ENCODE measurements at places on chromosomes 2 and 18.

- no peak for DNase-seq
Measured at GRCh38 chr18:52933356-52933755, 593.4 kb downstream of the DCC start.

DNA sequence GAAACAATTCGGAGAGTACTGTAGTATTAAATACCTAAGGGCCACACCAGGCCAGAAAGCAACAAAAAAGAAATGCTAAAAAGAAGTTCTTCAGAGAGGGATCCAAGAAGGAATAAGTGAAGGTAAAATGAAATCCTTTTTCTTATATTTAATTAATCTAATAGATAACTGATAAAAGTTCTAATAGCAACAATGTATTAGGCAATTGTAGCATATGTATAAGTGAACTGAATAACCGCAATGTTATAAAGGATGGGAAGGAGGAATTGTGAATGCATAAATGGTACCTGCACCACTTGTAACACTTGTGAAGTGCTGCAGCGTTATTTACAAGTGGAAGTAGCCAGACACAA lies 21.8 kb downstream of the TMSB10 start:
- no peak for DNase-seq

GRCh38 chr18:54613174-54613573 lies 22.1 kb downstream of the DYNAP start:
- DNase-seq: no peak

DNA sequence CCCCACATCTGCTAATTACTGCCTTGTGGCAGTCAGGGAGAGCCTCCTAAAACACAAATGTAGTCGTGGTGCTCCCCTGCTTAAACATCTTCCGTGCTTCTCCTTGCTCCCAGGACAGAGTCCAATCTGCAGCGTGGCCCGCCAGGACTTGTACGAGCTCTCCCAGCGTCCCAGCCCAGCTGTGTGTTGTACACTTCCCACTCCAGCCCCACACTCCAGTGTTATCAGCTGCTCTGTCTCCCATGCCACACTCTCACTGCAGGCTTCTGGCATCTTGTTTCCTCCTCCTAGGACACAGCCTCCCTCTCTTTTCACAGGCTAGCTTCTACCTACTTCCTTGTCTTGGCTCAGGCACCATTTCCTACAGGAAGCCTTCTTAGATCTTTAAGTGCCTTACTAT lies 199.4 kb downstream of the ALPK2 start:
- DNase-seq: no peak

DNA sequence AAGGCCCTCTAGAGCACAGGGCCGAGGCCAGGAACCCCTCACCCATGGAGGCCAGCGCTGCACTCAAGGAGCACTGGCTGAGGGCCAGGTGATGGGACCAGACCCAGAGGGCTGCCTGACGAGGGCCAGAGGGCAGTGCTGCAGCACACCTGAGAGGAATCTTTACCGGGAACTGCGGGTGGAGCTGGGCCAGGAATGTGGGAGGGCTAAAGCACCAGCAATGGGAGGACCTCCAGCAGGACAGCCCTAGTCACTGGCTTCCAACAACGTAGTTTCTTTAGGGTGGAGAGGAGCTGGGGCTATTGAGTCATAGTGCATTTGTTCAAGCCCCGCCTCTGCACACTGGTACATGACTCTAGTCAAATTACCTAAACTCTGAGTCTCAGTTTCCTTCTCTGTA lies 143.4 kb downstream of the TMEM17 start:
- DNase-seq: no peak

- DNase-seq: no peak
Measured at GRCh38 chr2:177261116-177262060, 3.1 kb downstream of the NFE2L2 start.

GRCh38 chr2:60512641-60513040 lies 40.8 kb downstream of the BCL11A start:
- no peak for DNase-seq

- no peak for DNase-seq
Measured at GRCh38 chr18:66682855-66683322, 79.0 kb upstream of the CDH19 start.

DNA sequence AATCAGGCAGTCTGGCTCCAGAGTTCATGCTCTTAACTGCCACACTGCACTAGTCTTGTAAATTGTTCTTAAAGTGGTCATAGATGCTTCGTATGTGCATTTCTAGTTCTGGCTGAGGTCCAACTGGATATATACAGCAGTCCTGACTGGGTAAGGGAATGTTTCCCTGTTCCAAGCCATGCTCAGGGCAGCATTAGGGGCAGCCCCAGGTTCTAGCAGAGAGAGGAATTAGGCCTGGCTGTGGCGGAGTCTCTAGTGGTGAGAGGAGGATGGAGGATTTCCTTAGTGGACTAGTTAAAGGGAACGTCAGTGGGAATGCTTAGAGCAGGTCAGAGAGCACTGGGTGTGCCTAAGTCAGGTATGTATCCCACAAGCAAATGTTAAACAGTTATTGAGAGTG lies 28.0 kb downstream of the UBE2E3 start:
- no peak for DNase-seq

DNA sequence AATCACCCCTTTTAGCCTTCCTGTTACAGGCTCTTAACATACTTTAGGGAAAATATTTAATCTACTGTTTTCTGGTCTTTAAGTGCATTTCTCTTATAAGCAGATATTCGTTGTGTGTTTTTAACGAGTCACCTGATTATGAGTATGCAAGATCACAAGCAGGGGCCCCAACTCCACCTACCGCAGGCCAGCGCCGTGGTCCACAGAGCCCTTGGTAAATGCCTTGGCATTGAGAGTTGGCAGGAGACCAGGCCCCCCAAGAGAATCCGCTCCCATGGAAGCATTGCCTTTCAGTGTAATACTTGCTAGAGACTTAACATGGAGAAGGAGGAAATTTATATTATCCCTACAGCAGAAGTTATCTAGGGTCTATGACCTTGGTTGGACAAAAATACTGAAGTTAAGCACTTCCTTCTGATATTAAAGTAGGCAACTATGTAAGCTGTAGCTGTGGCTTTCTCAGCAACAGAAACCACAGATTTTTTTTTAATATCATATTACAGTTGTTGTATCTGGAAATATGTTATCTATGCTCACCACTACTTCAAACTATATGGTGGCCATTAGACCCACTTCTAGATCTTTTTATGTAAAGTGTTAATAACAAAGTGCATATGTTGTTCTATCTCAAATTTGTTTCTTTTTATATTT lies 241.8 kb upstream of the MGAT5 start:
- DNase-seq: no peak

DNA sequence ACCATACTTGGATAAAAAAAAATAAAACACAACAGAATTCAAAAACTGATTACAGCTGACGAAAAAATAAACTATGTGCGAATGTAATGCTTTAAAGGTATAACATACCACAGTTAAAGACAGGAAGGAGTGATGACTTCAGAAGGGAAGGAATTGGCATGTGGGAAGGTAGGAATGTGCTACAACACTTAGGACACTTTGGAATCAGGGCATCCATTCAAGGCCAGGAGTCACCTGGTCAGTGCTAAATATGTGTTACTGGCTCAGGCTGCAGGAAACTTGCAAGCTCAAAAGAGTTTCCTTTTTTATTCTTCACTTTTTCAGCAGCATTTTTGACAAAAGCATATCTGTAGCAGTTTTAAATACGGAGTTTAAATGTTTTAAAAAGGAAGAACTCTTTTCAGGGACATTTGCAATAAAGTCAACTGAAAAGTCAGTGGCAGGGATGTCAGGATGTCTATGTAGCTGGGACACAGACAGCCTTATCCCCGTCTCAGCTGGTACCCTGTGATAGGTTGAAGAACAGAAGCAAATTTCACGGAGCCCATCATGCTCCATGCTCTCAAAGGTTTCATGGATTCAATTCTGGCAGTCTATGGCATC lies 138.0 kb upstream of the KLHL14 start:
- DNase-seq: no peak

DNA sequence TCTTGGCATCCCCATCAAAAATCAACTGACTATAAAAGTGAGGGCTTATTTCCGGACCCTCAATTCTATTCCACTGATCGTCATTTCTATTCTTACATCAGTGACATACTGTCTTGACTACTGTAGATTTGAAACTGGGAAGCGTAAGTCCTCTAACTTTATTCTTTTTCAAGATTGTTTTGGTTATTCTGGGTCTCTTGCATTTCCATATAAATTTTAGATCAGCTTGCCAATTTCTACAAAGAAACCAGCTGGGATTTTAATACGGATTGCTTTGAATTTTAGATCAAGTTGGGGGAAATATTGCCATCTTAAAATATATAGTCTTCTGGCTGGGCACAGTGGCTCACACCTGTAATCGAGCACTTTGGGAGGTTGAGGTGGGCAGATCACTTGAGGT lies 17.9 kb upstream of the INPP4A start:
- no peak for DNase-seq

GRCh38 chr2:121298476-121298875 lies 13.5 kb upstream of the TFCP2L1 start:
- DNase-seq: no peak

- DNase-seq: no peak
Measured at GRCh38 chr2:221405521-221405920, 166.6 kb downstream of the EPHA4 start.

- no peak for DNase-seq
Measured at GRCh38 chr18:46260016-46260878, 156.1 kb downstream of the HAUS1 start.

DNA sequence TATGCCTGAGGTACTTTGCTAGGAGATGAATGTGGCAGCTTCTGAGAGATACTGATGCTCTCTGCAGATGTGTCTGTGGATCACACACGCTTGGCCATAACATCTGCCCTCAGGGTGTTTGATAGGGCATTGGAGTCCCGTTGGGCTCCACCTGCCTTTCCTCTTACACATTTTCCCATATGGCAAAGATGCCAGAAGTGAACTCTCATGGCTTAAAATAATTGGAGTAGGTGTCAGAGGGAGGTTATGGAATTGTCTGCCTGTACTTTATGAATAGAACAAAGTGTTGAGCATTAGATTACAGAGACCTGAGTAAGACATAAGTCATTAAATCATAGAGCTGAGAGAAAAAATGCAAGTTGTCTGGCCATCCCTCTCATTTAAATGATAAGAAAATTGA lies 75.3 kb upstream of the PNPT1 start:
- no peak for DNase-seq

GRCh38 chr2:66790651-66791181 lies 355.8 kb downstream of the MEIS1 start:
- no peak for DNase-seq

- no peak for DNase-seq
Measured at GRCh38 chr2:239407112-239407511, 6.3 kb upstream of the HDAC4 start.

DNA sequence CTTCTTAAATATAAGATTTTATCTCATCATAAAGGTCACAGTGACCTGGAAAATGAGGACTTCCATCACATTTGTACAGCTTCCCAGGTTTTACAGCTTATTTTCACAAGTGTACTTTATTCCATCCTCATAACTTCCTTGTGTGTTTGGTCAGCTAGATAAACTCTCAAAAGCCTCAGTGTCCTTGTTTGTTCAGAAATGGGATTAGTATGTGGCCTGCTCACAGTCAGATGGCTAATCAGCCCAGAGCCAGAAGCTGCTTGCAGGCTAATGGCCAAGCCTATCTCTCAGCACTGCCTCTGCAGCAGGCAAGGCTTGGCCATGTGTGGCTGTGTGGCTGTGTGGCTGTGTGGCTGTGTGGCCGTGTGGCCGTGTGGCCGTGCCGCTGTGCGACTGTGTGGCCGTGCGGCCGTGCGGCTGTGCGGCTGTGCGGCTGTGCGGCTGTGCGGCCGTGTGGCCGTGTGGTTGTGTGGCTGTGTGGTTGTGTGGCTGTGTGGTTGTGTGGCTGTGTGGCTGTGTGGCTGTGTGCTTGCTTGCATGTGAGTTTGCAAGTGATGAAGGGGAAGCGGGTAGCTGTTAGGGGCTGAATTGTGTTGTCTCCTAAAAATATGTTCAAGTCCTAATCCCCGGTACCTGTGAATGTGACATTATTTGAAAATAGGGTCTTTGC lies 233.0 kb upstream of the TNP1 start:
- DNase-seq: no peak

- no peak for DNase-seq
Measured at GRCh38 chr2:201191132-201191875, 8.4 kb downstream of the CASP10 start.

DNA sequence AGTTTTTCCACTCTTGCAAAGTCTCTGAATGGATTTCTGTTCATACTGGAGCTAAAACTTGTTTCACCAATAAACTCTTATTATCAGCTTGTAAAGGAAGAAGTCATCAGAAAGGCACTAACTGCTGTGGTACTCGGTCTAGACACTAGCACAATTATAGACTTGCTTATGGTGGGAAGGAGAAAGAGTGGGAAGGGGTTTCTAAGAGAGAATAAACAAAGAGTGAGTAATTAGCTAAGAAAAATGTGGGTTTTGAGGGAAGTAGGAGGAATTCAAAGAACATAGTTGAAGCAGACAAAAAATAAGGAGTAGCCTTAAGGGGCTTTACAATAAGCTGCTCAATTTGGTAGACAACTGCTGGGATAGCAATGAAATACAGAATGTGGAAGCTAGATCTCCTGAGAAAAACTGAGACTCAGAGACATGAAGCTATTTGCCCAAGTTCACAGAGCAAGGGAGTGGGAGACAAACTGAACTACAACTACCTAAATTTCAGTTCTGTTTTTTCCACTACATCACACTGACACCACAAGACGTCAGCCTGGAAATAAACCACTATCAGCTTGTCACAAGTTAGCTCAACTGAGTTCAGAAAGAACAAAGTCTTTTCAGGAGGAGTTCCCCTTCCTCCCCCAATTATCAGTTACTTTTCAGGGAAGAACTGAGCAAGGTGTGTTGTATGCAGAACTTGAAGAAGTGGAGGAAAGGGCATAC lies 59.7 kb downstream of the MAP4K3 start:
- DNase-seq: no peak

DNA sequence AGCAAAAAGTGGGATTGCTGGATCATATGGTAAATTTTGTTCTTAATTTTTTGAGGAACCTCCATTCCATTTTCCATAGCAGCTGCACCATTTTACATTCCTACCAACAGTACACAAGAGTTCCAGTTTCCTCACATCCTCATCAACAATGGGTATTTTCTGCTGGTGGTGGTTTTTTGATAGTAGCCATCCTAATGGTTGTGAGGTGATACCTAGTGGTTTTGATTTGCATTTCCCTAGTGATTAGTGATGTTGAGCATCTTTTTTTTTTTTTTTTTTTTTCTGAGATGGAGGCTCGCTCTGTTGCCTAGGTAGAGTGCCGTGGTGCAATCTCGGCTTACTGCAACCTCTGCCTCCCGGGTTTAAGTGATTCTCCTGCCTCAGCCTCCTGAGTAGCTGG lies 30.5 kb downstream of the METTL21A start:
- DNase-seq: no peak

Data from H54 (cell line).